ENCODE measurements at places on chromosomes 7 and 10. TPM values are rescaled to one million over a fixed set of nuclear protein-coding genes. Genes with fewer than 3 reads are reported as not detected.

DNA sequence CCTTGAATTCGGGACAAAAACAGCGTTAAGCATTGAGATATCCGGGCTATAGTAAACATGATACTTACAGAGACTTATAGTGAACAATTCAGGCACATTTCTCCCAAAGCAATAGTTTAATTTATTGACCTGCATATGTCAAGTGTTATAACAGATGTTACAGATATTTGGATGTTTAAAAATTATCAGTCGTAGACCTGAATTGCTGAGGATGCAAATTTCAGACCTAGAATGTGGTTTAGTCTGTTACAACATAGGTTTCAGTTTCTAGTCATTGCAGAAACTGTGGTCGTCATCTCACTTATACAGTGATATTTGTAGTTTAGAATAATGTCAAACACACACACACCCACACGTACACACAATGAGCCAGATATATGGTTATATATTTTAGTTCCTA, 85.2 kb downstream of the VTI1A start:
- DNase-seq = peak; percentile 66

IKZF1 gene
- total RNA-seq = 6.5 TPM

DNA sequence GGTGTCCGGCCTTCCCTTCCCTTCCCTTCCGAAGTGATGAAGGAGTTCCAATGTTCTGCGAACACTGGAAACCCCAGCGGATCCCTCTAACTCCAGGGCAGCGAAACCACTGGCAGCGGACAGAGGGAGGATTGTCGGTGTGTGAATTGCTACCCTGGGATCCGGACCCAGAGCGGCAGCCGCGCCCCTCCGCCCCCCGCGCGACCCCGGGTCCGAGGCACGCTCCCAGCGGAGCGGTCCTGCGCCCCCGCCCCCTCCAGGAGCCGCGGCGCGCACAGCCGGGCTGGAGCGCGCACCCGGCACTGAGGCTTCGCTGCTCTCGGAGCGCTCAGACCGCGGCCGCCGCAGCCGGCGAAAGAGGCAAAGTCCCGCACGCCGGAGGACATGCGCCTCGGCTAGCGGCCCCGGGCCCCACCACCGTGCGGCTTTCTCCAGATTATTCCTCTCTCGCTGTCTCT, at the start of gene PTPRZ1:
Gene PTPRZ1 (plus strand): TSS at position 331 of the 458 bp plus-strand sequence. CDS start 339 bp downstream, outside the sequence.
- DNase-seq = no peak

DNA sequence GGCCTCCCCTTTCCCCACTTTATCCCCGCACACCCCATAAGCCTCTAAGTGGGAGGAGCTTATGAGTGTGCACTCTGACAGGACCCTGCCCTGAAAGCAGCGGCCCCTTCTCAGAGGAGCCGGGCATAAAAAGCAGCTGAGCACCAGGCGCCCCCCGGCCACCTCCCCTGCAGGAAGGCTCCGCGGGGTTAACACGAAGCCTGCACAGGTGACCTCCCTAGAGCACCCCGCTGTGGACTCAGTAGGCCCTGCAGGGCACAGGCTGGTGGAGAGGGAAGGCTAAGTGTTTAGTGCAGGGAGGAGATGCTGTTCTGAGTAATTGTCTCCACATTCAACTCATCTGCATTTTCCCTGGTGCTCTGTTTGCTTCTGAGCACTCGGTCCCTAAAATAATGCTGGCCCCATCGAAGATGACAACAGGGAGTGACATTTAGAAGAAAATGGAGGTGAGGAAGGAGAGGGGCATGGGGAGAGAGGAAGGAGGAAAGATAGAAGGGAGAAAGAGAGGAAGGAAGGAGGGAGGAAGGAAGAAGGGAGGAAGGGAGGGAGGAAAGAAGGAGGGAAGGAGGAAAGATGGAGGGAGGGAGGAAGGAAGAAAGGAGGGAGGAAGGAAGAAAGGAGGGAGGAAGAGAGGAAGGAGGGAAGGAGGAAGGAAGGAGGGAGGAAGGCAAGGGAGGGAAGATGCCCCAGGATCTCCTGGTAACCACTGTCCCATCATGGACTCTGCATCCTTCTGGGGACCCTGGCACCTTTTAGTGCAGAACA, 25.4 kb upstream of the CNPY1 start:
- no peak for DNase-seq

- no peak for DNase-seq
Observed at GRCh38 chr10:52379287-52379686, 65.2 kb downstream of the DKK1 start.

CEP55 gene
- 7.8 TPM for total RNA-seq
